Sciatic nerve (tissue), 2 donors: ENCODE measurements at places on chromosomes 5 and 9. TPM values are rescaled to one million over a fixed set of nuclear protein-coding genes. Genes with fewer than 3 reads are reported as not detected.

- DNase-seq = no peak
Measured at GRCh38 chr9:27460226-27461023, 63.7 kb upstream of the IFNK start.

DNA sequence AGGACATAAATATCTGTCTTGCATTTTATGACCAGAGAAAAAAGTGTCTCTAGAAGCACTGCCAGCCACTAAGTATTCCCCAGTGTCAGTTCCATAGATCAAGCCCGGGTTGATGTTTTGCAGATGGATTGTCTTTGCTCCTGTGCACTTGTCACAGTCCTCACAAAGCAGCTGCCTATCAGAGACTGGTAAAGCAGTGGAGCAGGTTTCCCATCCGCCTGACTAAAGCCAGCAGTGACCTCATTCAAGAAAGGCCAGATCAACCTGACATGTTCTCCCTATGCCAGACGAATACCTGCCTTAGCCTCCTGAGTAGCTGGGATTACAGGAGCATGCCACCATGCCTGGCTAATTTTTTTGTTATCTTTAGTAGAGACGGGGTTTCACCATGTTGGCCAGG lies 26.8 kb upstream of the GARNL3 start:
- no peak for DNase-seq

DNA sequence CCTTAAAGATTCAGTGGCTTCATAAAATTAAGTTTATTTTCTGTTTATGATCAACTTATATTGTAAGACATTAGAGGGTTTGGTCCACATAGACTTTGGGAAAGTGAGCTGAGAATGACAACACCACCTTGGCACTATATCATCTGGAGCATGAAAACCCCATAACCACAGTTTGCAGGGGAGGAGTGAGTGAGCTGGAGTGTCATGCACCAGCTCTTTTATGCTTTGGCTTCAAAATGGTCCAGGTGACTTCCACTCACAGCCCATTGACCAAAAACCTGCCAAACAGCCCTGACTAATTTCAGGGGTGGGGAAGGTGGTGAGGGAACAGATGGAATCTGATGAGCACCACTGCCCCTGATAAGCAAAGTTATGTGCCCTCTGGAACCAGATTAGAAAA lies 295.8 kb downstream of the DMRTA1 start:
- DNase-seq = no peak

- DNase-seq = no peak
Measured at GRCh38 chr5:168837852-168838251, 258.7 kb upstream of the PANK3 start.

- no peak for DNase-seq
Measured at GRCh38 chr5:143188083-143188482, 215.4 kb downstream of the NR3C1 start.

DNA sequence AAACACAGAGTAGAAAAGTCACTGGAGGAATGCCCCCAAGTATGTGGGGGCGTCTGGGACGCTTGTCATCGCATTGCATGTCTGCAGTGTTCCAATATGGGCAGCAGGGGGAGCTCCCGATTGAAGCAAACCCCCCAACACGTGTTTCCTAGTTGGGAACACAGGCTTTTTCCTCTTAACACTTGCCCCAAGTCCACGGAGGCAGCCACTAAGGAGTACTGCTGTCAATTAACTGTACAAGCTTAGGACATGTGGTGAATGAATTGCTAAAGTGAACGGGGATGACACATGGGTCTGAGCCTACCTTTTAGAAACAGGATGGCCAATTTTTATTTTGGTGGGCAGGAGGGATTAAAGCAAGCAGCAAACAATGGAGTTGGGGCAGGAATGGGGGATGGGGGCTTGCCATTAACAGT lies 2.2 kb downstream of the GABRB2 start:
- no peak for DNase-seq

SLC34A1 gene
- total RNA-seq = not detected

ADRB2 gene
- total RNA-seq = 6.7 TPM

STING1 gene
- 94.5 TPM for total RNA-seq

LCP2 gene
- total RNA-seq = 45.2 TPM

EQTN gene
- 0.49 TPM for total RNA-seq
